ENCODE measurements at places on chromosomes 2 and 18.
A peak's percentile ranks its signal among the peaks of the same experiment; 100 is the strongest.

GRCh38 chr2:178152977-178153376 lies 40.7 kb downstream of the RBM45 start:
- no peak for DNase-seq

- no peak for DNase-seq
These were observed 12.3 kb upstream of the ZNF519 start for GRCh38 chr18:14144628-14144895.

- no peak for DNase-seq
These were observed 1.7 kb downstream of the CDK15 start for GRCh38 chr2:201808027-201808426.

DNA sequence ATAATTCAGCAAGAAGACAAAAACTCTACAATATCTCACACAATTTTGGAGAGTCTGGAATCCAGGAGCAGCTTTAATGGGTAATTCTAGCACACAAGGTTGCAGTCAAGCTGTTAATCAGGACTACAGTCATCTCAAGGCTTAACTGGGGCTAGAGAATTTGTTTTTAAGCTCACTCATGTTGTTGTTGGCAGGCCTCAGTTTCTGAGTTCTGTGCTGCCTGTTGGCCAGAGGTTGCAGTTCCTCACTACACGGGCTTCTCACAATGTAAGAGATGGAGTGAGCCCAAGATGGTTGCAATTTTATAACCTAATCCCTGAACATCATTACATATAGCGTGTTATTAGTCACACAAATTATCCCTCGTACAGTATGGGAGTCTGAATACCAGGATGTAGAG lies 50.6 kb upstream of the TMEFF2 start:
- DNase-seq, result no peak

DNA sequence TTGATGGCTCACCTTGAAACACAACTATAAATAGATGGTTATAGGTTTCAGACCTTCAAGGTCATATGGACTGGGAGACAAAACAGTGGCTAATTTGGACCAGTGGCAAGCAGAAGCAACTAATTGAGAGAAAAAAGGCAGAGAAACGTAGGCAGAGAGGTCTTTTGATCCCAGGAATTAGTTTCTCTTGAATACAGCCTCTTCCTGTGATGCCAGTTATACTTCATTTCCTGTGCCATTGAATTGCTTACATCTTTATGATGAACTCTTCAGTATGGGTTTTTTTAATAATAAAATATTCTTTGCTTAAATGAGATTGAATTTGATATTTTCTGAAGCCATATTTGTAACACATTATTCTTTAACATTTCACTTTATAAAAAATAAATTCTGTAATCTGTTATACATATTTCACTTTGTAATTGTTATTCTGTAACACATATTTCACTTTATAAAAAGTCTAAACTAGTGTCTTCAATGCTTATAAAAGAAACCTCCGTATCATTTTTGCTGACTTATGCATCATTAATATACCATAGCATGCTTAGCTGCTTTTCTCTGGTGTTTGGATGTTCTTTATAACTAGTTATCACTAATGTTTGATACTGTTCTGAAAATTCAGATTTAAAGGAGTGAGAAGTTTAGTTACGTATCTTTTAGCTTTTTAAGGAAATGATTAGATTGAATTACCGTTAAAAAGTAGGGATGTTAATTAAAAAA lies 8.9 kb downstream of the VAPA start:
- DNase-seq, result no peak

DNA sequence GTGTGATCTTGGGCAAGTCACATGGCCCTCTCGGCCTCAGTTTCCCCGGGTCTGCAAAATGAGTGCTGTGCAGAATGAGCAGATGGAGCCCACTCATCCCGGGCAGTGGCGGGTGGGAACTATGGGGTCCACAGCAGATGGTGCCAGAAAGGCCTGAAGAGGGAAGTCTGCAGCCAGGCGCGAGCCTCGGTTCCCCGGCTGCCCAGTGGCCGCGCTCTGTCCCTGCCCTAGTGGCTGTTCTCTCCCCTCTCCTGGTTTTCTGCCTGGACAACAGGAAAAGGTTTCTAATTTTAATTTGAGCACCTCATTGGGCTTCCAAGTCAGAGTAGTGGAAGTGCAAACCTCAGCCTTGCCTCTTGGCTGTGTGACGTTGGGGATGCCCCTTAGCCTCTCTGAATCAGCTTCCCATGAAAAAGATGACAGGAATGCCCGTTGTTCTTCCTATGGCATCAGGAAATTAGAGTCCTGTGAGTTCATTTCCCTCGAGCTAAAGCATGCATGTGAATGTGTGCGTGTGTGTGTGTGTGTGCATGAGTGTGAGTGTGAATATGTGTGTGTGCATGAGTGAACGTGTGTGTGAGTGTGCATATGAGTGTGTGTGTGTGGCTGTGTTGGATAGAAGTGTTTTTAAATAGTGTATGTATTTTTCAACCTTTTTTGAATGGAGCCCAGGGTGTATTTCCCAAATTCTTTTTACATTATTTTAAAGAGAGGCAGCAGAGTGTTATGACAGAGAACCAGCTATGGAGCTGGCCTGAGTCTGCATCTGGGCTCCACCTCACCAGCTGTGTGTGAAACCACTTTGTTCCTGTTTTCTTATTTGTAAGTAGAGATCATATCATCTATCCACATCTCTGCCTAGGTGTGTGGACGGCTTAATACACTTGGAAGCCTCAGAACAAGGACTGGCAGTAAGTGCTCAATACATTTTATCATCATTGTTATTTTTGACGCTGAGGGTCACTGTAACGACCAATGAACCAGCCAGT lies 41.3 kb downstream of the RRM2 start:
- peak; percentile 41 for DNase-seq

DNA sequence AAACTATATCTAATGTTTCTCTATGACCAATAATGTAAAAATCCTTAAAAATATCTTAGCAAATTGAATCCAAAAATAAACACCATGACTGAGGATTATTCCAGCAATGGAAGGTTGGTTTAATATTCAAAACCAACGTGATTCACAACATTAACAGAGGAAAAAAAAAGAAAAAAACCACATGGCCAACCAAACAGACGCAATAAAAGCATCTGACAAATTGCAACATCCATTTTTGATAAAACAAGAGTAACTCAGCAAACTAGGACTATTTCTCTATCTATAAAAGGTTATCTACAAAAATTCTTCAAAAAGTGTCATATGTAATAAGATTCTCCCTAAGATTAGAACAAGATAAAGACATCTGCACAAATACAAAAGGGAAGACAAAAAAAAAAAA lies 28.9 kb downstream of the PPP3R1 start:
- DNase-seq, result no peak

DNA sequence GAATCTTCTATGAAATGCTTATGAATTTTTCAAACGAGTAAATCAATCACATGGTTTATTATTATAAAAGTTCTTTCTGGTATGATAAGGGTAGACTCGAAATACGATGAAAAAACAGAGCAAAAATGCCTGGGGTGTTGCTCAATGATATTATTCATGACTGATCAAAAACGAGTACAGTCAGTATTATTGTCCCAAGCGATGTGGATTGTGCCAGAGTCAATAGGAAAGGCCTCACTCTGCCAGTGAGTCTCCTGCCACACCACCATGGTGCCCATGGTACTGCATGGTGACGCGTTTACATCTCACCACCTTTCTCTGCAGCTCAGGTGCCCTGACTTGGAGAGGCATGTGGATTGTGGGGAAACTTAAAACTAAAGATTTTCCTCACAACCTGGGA lies 58.5 kb downstream of the KCTD1 start:
- no peak for DNase-seq

GRCh38 chr2:155379494-155379893 lies 681.0 kb downstream of the KCNJ3 start:
- no peak for DNase-seq
